ENCODE measurements at places on chromosomes 7 and 10. TPM values are rescaled to one million over a fixed set of nuclear protein-coding genes. Genes with fewer than 3 reads are reported as not detected.

Gene NEUROD6
- not detected for total RNA-seq

Gene SPDYE5
- not detected for total RNA-seq

- peak; percentile 93 for DNase-seq
Measured at GRCh38 chr10:126199221-126199998, 188.9 kb downstream of the ADAM12 start.

DNA sequence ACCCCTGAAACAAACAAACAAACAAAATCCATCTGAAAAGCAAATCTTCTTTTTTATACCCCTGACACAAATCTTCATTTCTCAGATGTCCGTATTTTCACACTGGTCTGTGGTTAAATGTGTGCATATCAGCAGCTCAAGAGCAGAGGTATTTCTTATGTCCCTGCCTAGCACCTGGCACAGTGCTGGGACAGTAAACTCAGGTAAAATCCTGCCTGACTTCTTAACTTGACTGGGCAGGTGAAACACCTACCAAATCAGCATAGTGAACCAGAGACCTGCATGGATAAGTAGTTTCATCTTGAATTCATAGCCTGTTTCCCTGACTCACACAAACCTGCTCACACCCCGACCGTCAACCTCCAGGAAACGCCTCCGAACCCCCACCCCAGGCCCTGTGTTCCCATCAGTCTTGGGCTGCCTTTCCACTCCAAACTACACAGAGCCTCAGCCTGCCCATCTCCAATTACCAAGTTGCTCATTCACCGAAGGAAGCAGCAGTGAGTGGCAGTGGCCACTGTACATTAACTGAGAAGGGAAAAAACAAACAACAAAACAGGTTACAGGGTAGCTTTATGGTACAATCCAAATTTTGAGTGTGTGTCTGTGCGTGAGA lies 109.9 kb downstream of the HECTD2 start:
- no peak for DNase-seq

- DNase-seq: no peak
Measured at GRCh38 chr7:70728872-70729552, 402.9 kb upstream of the GALNT17 start.
